ENCODE measurements at places on chromosomes 3 and 15. TPM values are rescaled to one million over a fixed set of nuclear protein-coding genes. Genes with fewer than 3 reads are reported as not detected.

GRCh38 chr3:24165603-24165982 is 220.5 kb downstream of the NR1D2 start:
- H3K4me3 ChIP-seq = no peak overlapping the region
- no peak for DNase-seq
- peaks cover 34% of the 10 kb centered on the region for H3K4me1 ChIP-seq
- no peak overlapping the region for H3K27ac ChIP-seq
- H3K36me3 ChIP-seq = no peaks in the 10 kb centered on the region

DNA sequence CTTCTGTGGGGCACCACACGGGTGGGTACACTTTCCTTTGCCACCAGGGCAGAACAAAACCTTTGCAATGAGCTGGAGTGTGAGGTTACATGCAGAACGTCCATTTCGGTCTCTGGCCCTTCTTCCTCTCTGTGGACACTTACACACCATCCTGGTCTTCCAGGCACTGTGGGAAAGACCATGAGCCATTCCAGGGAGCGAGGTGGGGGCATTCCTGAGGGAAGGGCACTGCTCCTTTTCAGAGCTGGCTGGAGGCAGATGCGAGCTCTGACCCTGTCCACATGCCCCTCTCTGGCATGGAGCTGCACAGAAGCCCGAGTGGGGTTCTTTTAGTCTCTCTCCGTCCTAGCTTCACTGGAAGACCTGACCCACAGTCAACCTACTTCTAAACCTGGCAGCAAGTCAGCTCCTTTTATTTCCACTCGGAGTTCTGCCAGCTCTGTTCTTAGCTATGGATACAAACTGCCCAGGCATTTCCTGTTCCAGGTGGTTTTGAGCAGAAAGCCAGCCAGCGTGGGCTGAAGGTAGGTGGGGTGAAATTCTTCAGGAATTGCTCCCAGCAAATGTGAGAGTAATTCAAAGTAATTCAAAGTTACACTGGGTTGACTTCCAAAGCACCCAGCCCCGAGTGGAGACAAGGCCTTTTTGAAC is 281.4 kb downstream of the ADAMTS17 start:
- H3K4me1 ChIP-seq = no peaks in the 10 kb centered on the region
- H3K36me3 ChIP-seq = no peaks in the 10 kb centered on the region
- peaks cover 22% of the 10 kb centered on the region for H3K27me3 ChIP-seq
- no peak for DNase-seq

GRCh38 chr3:55118451-55118850 is 190.6 kb upstream of the LRTM1 start:
- H3K27ac ChIP-seq = no peak overlapping the region
- no peak for DNase-seq
- H3K27me3 ChIP-seq = no peaks in the 10 kb centered on the region
- no peaks in the 10 kb centered on the region for H3K4me1 ChIP-seq

DNA sequence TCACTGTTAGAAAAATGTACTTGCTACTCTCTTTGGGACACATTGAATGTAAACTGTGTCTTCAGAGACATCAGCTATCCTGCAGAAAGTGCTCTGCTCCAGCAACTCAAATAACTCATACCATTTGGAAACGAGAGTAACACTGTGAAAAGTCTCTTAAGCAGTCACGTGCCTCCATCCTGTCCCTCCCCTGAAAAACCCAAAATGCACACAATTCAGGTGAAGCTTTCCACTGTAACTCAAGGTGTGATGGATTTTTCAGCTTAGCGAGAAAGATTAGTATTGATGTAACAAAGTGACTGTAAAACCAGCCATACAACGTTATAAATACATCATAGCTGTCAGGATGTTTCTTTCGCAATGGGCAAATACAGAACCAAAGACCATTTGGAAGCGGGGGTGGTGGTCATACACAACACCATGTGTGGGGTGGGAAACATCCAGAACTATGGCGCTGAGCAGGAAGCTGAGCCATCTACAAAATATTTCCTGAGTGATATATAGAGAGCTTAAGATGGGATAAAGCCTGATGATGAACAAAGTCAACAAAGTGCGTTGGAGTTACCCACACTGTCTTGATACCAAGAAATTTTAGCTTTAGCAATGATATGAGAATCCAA is 332.3 kb downstream of the FOXP1 start:
- H3K4me3 ChIP-seq = no peak overlapping the region
- H3K27ac ChIP-seq = no peak overlapping the region
- H3K36me3 ChIP-seq = no peaks in the 10 kb centered on the region
- no peak for DNase-seq
- peaks cover 11% of the 10 kb centered on the region for H3K4me1 ChIP-seq

Gene GPR149
- total RNA-seq = not detected

Measured in GM23338 (cell line).